ENCODE measurements at places on chromosomes 7 and 10. TPM values are rescaled to one million over a fixed set of nuclear protein-coding genes. Genes with fewer than 3 reads are reported as not detected.

DNA sequence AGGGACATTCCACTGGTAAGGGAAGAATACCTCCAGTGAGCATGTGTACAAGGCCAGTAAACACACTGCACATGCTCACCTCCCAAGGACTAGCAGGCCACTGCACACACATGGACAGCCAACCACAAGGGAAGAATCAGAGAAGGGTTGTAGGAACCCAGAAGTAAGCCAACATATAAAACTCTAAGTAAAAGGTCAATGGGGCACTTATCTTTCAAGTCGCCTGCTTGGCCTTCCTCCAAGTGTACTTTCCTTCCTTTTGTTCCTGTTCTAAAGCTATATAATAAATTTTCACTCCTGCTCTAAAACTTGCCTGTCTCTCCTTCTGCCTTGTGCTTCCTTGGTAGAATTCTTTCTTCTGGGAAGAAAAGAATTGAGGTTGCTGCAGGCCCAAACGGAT lies 33.0 kb downstream of the ORC5 start:
- DNase-seq: no peak
- H3K27me3 ChIP-seq: no peaks in the 10 kb centered on the region
- no peak overlapping the region for H3K27ac ChIP-seq
- H3K36me3 ChIP-seq: no peaks in the 10 kb centered on the region
- no peaks in the 10 kb centered on the region for H3K4me1 ChIP-seq

The SPDYE6 gene
- 2.3 TPM for total RNA-seq

The TBX20 gene
- 3.8 TPM for total RNA-seq

GRCh38 chr10:49650724-49651034 lies 28.8 kb upstream of the C10orf53 start:
- DNase-seq: no peak
- no peaks in the 10 kb centered on the region for H3K4me1 ChIP-seq
- H3K27ac ChIP-seq: no peak overlapping the region

The MAD1L1 gene
- 149 TPM for total RNA-seq

The EPHB6 gene
- total RNA-seq: 52.0 TPM

DNA sequence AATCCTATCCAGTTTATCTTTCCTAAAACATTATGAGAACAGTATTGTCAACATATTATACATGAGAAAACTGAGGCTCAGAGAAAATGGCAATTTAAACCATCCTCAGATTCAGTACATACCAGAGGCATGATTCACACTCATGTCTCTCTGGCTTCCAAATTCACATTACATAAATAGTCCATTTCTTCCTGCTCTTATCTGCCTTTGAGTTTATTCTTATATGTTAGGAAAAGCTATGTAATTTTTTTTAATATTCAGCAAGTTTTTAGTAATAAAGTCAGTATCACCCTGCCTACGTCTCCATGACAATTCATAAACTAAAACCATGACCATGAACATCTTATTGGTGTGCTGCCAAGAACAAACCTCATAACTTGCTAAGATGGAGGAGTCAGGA lies 1260.2 kb upstream of the SORCS1 start:
- no peak overlapping the region for H3K4me3 ChIP-seq
- H3K27me3 ChIP-seq: no peaks in the 10 kb centered on the region
- no peaks in the 10 kb centered on the region for H3K4me1 ChIP-seq
- no peak for DNase-seq

GRCh38 chr7:135914346-135914745 lies 62.8 kb downstream of the MTPN start:
- H3K4me1 ChIP-seq: no peaks in the 10 kb centered on the region
- no peak for DNase-seq
- no peak overlapping the region for H3K27ac ChIP-seq
- no peaks in the 10 kb centered on the region for H3K36me3 ChIP-seq

DNA sequence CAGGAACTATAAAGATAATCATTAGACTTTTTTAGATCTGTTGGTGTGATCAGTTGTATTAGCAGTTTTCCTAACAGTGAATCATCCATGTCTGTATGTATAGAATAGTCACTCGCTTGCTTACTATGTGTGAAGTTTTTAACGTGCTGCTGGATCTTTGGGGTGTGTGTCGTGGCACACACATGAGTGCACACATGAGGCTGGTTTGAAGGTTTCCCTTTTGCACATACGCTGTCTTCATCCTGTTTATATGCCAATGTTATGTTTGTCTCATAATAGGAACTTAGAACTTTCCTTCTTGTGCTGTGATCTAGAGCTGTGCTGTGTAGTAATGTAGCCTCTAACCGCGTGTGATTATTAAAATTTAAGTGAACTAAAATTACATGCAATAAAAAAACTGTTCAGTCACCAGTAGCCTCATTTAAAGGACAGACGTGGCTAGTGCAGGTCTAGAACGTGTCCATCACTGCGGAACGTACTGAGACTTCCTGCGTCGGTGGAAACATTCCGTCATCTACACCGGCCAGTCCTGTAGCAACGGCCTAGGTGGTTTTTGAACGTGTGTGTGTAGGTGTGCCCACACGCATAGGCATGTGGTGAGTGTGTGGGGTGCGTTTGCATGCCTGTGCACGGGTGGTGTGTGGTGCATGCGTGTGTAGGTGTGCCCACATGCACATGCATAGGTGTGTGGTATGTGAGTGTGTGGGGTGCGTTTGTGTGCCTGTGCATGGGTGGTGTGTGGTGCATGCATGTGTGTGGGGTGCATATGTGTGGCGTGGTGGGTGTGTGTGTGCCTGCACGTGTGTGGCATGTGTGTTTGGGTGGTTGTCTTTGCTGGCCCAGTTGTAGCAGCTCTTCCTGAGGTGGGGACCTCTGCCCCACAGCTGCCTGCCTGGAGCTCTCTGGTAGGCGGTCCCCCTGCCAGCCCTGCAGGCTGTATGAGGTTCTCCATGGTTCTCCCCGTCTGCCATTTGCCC lies 56.6 kb downstream of the INPP5A start:
- H3K36me3 ChIP-seq: no peaks in the 10 kb centered on the region
- no peaks in the 10 kb centered on the region for H3K27me3 ChIP-seq
- peaks cover 8% of the 10 kb centered on the region for H3K4me1 ChIP-seq

GRCh38 chr7:155732286-155732685 lies 80.0 kb downstream of the SHH start:
- H3K4me1 ChIP-seq: no peaks in the 10 kb centered on the region

Data from testis (tissue), 5 donors.